NAMALWA (cell line): ENCODE measurements at places on chromosomes 6 and 20.

DNA sequence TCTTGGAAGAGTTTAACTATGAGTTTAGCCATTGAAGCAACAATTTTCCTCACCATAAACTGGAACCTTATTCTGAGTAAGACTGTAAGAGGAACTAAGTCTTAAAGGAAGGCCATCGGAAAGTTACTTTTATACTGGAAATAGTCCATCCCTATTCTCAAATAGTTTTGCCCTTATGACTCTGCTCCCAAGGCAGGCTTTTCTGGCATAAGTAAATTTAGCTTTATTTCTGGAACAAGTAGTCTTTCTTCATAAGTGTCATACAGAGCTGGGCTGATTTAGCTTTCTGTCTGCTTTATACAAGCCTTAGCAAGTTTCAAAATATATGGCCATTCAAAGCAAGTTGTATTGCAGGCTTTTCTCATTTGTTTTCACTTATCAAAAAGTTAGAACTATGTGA is 328.1 kb downstream of the HACE1 start:
- no peak for DNase-seq

DNA sequence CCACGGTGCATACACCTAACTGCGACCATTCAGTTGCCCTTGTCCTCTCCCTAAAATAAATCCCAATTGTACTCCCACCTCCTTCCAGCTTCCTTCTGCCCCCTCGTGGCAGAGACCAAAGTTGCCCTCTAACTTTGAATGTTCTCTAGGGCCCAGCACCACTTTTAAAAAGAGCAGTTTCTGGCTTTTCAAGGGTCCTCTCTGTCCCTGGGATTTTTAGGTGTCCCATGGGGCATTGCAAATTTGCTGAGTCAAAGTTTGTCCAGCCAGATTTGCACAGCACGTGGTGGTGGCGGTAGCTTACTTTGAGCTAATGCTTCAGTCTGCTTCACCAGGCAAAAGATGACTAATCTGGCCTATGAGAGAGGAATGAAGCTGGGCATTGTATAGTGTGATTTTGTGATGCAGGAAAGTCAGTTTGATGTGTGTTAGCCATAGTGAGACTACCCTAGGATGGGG is 100.2 kb downstream of the PERP start:
- peak; percentile 33 for DNase-seq

DNA sequence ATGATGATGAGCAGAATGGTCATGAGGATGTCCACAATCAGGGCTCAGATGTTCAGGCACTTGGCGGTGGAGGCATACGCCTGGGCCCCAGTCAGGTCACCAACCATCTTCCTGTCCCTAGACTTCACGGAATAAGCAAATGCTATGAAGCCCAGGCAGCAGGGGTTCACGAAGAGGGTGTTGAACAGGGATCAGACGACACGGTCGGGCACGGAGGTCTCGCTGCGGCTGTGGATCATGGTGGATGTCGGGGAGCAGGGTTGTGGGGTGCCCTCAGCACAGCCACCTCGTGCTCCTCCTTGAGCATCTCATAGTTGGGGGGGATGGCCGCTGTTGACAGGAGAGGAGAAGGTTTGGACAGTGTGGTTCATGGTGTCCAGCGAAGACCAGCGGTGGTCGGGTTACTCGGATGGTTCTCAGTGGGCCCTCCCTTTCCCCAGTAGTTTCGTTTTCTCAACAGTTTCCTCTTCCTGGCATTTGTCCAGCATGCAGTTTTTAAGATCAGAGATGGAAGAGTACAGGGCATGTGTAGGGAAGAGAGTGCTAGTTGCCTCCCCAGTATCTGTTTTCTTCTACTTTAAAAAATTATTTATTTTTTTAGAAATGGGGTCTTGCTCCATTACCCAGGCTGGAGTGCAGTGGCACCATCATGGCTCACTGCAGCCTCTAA is 20.3 kb upstream of the SPDEF start:
- no peak for DNase-seq

GRCh38 chr6:158270389-158271127 is 41.7 kb upstream of the TULP4 start:
- no peak for DNase-seq

- no peak for DNase-seq
These were observed 19.2 kb downstream of the PHACTR1 start for GRCh38 chr6:12735786-12736185.

DNA sequence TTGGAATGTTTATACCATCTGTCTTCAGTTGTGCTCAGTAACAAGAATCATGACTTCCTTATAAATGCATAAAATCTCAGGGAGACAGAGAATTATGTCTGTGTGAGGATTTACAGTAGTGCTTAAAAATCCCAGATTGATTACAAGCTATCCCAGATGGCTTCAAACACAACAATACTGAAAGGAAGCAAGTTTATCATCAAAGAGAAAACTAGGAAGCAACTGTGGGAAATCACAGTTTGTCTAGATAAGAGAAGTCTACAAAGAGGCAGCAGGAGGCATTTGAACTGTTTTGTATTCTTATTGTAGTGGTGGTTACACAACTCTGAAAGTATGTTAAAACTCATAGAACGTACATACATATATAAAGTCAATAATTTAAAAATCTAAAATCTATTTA is 104.4 kb upstream of the SALL4 start:
- no peak for DNase-seq

DNA sequence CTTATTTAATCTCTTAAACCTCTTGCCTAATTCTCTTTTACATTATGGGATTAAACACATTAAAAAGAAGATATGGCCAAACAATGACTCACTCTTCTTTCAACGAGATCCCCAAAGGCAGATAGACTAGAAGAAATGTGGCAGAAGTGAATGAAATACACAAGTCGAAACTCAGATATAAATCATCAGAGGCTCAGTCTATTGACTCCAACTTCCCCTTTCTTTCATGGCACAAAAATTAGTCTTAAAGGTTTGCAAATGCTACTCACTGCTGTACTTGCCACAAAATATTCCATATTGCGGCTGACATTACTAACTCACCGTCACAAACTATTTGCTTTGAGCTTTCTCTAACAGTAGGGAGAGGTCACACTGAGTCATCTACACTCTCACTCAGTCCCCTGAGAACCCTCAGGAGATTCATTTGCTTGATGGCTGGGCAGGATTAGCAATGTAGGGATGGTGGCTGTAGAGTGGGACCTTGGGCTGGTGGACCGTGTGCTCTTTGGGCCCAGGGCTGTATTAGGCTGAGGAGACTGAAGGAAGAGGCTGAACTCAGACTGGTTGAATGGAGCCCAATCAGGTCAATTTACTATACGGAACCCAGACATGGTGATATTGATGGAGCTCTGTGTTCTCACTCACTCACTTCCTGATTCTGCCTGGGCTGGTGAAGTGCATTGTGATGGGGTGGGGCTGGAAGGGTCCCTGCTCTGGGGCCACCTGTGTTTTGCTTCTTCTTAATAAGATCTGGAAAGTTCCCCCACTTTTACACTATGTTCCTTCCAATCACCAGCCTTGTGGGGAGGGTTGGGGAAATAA is 42.8 kb upstream of the UBR2 start:
- DNase-seq = peak; percentile 11

- DNase-seq = no peak
These were observed 320.9 kb upstream of the SASH1 start for GRCh38 chr6:148021699-148022098.

DNA sequence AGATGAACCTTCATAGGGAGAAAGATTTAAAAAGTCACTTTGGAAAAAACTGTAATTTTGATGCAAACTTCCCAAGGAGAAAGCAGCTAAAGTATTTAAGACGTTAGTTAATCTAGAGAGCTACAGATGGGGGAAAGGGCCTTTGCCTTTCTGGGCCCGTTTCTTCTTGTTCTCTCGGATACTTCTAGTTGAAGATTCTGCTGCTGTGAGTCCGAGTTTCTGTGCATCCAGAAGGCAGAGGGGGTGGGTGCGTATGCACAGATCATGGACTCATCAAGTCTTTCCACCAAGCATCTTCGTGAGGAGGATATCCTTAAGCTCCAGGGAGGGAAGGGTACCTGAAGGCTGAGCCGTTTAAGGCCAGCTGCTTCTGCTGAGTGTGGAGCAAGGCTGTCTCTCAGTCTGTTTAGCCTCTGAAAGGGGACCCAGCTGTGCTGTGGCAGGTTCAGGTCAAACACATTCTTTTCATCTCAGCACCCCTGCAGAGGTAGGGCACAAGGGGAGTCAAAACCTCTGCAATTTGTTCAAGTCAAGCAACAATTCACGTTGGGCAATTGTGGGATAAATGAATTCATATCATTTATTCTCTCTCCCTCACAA is 4.3 kb downstream of the LAMP5 start:
- no peak for DNase-seq

GRCh38 chr20:50062006-50062838 is 50.7 kb downstream of the UBE2V1 start:
- DNase-seq = no peak

GRCh38 chr6:81561071-81561564 is 191.4 kb downstream of the TENT5A start:
- no peak for DNase-seq

DNA sequence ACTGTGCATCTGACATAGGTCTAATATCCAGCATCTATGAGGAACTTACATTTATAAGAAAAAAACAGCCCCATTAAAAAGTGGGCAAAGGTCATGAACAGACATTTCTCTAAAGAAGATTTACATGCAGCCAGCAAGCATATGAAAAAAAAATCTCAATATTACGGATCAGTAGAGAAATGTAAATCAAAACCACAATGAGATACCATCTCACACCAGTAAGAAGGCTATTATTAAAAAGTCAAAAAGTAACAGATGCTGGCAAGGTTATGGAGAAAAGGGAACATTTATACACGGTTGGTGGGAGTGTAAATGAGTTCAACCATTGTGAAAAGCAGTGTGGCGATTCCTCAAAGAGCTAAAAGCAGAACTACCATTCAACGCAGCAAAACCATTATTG is 13.1 kb downstream of the METTL24 start:
- peak; percentile 3 for DNase-seq

DNA sequence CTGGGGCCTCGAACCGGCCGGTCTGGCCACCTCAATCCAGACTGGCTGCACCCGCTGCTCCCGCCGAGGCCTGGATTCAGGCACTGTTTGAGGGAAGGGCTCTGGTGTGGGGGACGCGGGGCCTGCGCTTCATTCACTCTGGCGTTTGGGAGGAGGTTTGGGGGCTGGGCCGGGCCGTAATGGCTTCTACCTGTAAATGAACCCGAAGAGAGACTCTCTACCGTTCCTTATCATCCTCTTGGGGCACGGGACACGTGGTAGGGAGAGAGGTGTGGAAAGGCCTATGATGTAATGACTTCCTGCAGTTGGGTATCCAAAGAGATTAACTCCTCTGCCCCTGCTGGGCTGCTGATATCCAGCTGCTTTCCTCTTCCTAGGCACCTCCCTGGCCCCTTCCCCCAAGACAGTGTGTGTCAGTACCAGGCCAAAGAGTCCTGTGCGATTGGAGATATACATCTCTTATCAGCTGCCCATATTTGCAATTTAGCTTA is 1.8 kb downstream of the FOXO3 start:
- DNase-seq = no peak

DNA sequence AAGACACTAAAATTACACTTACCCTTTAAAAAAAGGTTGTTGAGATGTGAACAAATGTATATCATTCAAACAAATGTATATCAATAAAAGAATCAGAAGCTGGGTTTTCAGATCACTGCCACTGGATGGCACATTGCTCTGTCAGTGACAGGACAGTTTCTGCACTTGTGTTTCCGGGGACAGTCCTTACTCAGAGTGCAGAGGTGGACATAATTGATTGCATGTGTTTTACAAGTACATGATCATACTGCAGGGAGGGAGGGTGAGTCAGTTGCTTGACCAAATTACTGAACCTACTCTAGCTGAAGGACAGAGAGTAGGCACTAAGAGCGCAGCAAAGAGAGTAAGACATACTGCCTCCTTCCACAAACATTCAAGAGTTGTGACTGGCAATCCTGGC is 302.3 kb downstream of the TENT5A start:
- no peak for DNase-seq

GRCh38 chr6:112800439-112800838 is 453.3 kb downstream of the RFPL4B start:
- no peak for DNase-seq

- no peak for DNase-seq
These were observed 139.9 kb downstream of the CCDC170 start for GRCh38 chr6:151633526-151634335.

GRCh38 chr20:33976959-33977358 is 16.8 kb upstream of the RALY start:
- DNase-seq = no peak

DNA sequence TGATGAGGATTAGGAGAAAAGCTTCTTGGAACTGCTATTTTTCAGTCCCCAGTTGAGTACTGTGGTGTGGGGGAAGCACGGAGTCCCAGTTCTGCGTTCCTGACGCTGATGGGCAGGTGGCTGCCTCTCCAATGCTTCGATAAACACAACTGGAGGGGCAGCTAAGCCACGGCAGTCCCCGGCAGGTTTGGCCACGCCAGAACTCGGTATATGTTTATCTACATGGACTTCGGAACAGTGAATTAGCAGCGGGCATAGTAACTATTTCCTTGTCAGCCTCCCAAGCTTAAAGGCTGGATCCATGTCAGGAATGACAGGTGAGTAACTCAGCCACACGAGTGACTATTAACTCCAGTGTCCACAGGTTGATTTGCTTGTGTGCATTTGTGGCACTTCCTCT is 354.4 kb downstream of the ZFAND3 start:
- no peak for DNase-seq

DNA sequence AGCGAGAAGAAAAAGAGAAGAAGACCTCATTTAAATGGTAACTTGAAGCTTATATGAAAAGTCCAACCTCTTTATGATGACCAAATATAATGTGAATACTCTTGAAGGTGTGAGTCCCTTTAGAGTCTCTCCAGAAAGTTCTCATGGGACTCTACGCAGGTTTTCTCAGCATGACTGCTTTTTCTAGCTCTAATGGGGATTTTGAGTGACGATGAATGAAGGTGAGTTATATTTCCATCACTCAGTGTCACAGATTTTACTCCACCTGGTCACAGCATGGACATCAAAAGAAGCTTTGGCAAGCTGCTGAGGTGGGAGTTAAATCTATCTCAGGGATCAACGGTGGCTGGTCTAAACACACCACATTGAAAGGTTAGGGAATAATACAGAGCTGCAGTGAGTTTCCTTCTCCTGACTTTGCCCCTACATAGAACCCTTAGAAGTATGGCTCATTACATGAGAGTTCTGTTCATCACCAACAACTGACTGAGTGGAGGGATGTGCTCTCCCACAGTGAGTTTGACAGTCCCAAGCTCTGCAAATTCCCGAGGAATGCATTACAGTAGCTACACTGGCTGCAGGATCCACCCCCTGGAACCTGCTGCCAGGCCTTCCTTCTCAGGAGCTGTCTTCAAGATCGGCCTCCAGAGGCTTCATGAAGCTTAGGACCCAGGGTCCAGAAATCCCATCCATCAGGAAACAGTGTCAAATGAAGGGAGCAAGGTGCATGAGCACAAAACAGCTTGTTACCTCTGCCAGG is 126.8 kb downstream of the FOXC1 start:
- DNase-seq = peak; percentile 3
